ENCODE measurements at places on chromosomes 6 and 20. TPM values are rescaled to one million over a fixed set of nuclear protein-coding genes. Genes with fewer than 3 reads are reported as not detected.

DNA sequence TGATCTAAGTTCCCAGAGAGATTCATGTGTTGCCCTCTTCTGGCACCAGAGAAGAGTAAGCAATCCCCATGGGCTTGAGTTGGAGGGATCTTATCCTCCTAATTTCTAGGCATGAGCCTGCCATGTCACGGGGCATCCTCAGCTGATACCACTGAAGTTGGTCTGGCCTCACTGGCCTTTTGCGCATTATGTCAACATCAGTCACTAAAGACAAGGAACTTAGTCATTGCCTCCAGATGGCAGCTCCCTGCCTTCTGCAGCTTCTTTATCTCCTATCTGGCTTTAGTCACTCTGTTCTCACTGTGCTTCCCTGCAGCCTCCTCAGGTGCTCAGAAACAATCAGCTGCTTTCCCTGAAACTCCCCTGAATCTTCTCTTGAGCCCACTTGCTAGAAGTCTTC lies 312.2 kb downstream of the ADGRG6 start:
- DNase-seq: no peak

SLC16A10 gene
- total RNA-seq: 9.3 TPM

LRFN2 gene
- total RNA-seq: 0.13 TPM

SLC24A3 gene
- total RNA-seq: 0.83 TPM

SLC22A7 gene
- total RNA-seq: not detected

FAXC gene
- 17.2 TPM for total RNA-seq

GRCh38 chr20:49925901-49926454 lies 10.2 kb upstream of the RNF114 start:
- DNase-seq: no peak

DNA sequence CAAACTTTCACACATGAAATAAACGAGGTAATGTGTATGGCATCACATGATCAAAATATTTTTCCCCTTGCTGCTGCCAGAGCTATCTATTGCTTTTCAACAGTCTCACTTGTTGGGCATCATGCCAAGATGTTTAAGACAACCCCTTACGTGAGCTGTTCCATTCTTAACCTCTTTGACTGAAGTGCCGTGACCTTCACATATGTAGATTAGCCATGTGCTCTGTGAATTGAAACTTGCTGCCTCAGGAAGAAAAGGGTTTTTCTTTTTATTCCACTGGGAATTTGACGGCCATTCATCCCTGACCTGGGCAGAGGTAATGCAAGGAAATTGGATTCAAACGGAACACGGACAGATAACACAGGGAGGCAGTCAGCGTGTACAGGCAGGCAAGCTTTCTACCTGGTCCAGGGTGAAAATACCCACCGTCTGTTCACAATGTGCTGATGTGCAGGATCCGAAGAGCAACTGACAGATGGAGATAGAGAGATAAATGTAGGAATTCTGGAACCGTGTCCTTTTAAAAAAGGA lies 14.2 kb downstream of the ARID1B start:
- no peak for DNase-seq

- DNase-seq: no peak
Observed at GRCh38 chr20:37590938-37591490, 63.3 kb upstream of the BLCAP start.

CABLES2 gene
- 11.0 TPM for total RNA-seq

GRCh38 chr6:141388666-141389065 lies 744.1 kb upstream of the GJE1 start:
- peak; percentile 67 for DNase-seq

BPIFB4 gene
- total RNA-seq: not detected

All from H9 (cell line).